ENCODE measurements at places on chromosomes 13 and 19.

DNA sequence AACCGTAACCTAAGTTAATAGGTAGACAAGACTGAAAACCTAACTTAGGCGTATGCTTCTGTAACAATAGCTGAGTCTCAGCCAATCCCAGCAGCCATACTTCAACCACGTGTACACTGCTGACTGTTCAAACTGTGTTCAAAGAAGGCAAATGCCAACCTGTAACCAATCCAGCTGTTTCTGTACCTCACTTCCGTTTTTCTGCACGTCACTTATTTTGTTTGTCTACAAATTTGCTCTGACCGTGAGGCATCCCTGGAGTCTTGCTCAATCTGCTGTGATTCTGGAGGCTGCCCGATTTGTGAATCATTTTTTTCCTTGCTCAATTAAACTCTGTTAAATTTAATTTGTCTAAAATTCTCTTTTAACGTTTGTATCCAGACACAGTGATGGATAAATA is 59.2 kb downstream of the EDNRB start:
- no peak for DNase-seq

DNA sequence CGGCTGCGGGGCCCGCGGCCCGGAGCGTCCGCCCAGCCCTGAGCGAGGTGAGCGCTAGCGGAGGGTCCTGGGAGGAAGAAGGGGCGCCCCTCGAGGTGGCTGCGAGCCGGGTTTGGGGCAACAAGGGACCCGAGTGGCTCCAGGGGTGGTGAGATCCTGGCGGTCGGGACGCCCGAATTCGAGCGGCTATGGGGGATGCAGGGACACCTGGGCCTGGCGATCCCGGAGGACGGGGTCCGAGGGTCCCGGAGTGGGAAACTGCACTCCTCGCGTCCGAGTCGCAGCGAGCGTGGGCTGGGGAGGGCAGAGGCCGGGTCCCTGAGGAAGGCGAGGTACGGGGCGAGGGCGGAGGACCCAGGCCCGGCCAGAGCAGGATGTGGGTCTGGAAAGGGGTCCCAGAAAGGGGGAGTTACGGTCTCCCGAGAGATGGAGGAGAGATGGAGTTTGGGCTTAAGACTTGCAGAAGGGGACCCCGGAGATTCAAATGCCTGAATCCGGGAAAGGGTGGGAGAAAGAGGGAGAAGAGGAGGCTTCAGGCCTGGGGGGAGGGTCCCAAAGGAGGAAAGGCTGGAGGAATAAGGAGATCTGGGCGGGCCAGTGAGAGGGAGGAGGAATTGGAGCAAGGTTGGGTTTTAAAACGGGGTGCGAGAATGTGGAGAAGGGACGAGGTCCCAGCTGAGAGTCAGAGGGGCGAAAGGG is 542 bp downstream of the CACNG7 start:
- no peak for DNase-seq

DNA sequence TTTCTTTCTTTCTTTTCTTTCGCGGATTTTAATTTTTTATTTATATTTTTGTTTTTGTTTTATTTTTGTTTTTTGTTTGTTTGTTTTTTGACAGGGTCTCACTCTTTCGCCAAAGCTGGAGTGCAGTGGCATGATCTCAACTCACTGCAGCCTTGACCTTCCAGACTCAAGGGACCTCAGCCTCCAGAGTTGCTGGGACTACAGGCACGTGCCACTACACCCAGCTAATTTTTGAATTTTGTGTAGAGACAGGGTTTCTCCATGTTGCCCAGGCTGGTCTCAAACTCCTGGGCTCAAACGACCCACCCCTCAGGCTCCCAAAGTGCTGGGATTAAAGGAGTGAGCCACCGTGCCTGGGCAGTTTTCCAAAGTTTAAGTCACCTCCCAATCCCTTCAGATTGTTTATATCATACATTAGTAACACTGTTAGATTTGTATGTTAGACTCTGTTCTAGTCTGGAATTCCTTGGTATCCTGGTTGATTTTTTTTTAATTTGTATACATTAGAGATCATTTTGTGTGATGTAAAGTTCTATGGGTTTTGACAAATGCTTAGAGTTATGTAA is 597.3 kb downstream of the DCT start:
- DNase-seq: no peak

- DNase-seq: peak; percentile 100
Measured at GRCh38 chr19:58558623-58559274, 338 bp upstream of the UBE2M start.

DNA sequence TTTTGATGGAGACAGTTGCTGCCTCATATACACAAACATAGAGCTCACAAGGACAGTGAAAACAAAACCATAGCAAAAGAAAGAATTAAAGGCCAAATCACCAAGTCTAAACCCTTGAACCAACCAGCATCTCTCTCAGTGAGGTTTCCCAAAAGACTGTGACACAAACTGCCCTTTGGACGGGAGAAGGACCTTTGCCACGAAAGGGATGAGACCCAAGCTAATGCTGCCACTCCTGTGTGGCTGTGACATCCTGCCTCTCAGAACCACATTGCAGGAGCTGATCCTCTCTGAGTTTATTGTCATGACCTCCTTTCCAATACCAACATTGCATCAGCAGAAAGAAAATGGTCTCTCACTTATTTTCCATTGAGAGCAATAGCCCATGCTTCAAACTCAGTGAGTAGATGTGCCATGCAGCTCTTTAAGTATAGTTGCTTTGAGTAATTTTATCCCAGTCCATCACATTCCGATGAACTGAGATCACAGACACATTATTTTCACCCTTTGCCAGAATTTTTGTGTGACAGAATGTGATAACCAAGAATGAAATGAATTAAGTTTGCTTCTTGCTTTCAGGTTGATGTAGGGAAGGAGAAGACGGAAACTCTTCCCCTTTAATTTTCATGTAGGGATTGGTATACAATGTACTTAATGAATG is 133.5 kb upstream of the IRS2 start:
- DNase-seq: no peak
